Activated naive CD8-positive, alpha-beta T cell treated with anti-CD3 and anti-CD28 coated beads, Interleukin-2, amount 50 U/mL, for 24 hours (primary cell): ENCODE measurements at places on chromosomes 12 and 14.

DNA sequence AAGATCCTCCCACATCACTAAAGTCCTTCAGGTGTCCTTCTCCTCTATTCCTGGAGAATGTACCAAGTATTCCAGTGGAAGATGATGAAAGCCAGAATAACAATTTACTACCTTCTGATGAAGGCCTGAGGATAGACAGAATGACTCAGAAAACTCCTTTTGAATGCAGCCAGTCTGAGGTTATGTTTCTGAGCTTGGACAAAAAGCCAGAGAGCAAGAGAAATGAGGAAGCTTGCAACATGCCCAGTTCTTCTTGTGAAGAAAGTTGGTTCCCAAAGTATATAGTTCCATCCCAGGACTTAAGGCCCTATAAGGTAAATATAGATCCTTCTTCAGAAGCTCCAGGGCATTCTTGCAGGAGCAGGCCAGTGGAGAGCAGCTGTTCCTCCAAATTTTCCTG, 54.6 kb upstream of the HELB start:
- DNase-seq = no peak

DNA sequence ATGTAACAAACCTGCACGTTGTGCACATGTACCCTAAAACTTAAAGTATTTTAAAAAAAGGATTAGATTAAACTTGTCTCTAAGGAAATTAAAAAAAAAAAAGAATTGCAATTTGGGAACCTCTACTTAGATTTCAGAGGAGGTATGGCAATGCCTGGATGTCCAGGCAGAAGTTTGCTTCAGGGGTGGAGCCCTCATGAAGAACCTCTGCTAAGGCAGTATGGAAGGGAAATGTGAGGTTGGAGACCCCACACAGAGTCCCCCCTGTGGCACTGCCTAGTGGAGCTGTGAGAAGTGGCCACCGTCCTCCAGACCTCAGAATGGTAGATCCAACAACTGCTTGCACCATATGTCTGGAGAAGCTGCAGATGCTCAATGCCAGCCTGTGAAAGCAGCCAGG, 279.6 kb upstream of the CCDC196 start:
- no peak for DNase-seq

- DNase-seq = no peak
Observed at GRCh38 chr14:56494167-56494566, 85.4 kb upstream of the TMEM260 start.

DNA sequence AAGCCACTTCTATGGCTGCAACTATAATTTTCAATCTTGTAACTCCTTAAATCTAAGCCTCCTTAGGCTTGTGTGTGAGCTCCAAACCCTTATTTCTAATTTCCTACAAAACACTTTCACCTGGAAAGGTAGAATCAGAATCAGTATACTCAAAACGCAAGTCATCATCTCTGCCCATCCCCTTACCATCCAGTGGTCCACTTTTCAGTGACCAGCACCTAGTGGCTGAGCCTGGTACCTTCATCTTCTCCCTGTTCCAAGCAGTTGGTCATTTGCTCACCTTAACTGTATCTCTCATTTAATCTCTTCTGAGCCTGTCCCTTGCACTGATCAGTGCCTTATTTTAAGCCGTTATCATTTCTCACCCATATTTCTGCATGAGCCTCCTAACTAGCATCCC, 107.9 kb downstream of the PPM1H start:
- DNase-seq = no peak

- DNase-seq = no peak
Observed at GRCh38 chr14:68694516-68695235, 98.2 kb downstream of the ZFP36L1 start.

DNA sequence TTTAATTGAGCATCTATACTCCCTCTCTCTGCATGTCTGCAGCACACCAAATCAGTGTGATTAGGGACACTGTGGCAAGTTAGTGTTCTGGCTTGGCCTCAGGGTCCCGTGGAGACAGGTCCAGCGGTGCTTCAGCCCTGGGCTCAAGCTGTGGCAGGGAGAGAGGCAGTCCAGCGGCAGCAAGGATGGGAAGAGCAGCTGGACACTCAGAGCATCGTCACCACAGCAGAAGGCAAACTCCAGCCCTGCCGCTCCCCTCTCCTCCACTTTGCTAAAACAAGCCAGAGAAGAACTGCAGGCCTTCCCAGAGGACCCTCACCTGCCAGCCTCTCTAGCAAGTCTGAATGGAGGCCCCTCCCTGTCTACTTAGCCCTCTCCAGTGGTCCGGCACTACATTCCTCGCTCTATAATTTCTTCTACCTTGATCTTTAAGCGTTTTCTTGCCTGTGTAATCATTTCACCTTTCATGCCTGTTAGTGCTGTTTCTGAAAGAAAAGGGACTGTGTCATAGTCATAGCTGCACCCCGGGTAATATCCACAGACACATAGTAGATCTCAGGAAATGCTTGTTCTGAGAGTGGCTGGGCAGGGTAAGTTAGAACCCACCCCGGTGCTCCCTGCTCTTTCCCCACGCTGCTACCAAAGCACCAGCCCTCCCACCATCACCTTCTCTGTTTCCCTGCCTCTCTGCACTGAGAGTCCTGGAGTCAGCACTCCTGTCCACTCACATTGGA, 22.1 kb downstream of the ZFP36L1 start:
- DNase-seq = no peak

GRCh38 chr14:35297706-35298105, 5.5 kb downstream of the PSMA6 start:
- no peak for DNase-seq

DNA sequence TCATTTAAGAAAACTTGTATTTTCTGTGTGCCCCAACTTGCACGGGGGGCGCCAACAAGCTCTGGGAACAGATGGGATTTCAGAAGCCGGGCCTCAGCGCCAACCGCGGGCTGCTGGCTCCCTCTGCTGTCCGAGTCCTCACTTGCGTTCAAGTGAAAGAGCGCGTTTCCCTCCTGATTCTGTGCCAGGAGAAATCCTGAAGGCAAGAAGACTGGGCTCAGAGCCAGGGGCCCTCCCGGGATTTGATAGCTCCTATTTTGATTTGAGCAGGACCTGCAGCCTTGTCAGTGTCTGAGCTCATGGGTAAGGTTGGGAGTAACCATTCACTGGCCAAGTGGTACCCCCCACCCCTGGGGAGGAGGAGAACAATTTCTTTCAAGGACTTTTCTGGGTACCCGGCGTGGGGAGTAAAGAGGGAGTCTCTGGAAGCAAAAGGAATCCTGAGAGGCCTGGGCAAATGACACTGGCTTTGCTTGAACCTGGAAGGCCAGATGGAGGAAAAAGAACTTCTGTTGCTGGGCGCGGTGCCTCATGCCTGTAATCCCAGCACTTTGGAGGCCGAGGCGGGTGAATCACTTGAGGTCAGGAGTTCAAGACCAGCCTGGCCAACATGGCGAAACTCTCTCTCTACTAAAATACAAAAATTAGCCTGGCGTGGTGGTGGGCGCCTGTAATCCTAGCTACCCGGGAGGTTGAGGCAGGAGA, 179.0 kb upstream of the RGS6 start:
- peak; percentile 76 for DNase-seq
